Neural progenitor cell (in vitro differentiated cells): ENCODE measurements at places on chromosomes 2 and 18. TPM values are rescaled to one million over a fixed set of nuclear protein-coding genes. Genes with fewer than 3 reads are reported as not detected.
A peak's percentile ranks its signal among the peaks of the same experiment; 100 is the strongest.

GRCh38 chr18:48453330-48454066 lies 44.3 kb upstream of the ZBTB7C start:
- no peak overlapping the region for H3K27ac ChIP-seq
- no peaks in the 10 kb centered on the region for H3K36me3 ChIP-seq
- no peak overlapping the region for H3K4me3 ChIP-seq
- H3K4me1 ChIP-seq = peaks cover 9% of the 10 kb centered on the region
- DNase-seq = no peak

DNA sequence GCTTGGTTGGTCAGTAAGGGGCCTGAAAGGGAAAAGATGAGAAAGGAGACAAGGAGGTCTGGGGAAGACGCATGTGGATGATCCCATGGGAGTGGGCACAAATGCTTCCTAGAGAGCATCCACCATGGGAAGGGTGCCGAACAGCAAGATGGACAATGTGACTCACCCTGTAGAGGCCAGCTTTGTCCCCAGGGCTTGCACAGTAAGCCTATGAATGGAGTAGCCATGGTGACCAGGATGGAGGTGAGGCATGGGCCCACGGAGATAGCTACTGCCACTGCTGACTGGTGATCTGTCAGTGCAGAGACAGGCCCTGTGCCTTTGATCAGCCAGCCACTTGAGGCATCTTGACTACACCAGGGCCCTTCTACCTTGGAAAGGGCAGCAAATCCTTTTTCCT lies 172.6 kb downstream of the HAUS1 start:
- H3K27ac ChIP-seq = no peak overlapping the region
- no peaks in the 10 kb centered on the region for H3K27me3 ChIP-seq

- no peaks in the 10 kb centered on the region for H3K27me3 ChIP-seq
- DNase-seq = no peak
- peaks cover 14% of the 10 kb centered on the region for H3K4me1 ChIP-seq
- H3K36me3 ChIP-seq = no peaks in the 10 kb centered on the region
- no peak overlapping the region for H3K4me3 ChIP-seq
These were observed 26.7 kb downstream of the LYPD6 start for GRCh38 chr2:149357058-149357457.

DNA sequence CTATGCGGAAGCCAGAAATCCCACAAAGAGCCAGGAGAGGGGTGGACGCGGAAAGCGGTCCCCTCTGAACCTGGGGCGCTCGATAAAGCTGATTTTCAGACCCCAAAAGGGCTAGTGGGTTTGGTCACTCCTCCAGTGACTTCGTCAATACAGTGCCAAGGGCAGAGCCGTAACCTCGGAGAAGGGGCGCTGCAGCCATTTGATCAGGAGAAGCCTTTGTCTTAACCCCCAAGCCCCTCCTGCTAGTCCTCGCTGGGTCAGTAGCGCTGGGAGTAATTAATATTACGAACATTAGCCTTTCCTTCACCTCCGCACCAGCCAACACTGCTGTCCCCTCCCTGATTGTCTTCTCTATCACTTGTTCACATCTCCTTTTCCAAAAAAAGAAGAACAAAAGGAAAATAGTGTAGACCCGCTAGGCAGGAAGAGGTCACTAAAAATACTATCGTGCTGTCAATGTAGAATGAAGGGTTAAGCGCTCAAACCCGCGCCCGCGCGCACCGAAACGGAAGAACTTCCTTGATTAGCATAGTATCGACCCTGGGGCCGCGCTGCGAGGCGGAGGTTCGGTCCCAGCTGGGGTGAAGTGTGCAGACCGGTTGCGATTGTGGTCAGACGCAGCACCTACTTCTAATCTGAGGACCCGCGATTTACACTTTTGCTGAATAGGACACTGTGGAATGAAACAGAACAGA lies 63.2 kb upstream of the MAPRE2 start:
- H3K27ac ChIP-seq = no peak overlapping the region
- DNase-seq = peak; percentile 50
- peaks cover 22% of the 10 kb centered on the region for H3K4me1 ChIP-seq
- peak overlapping the region; percentile 69 for H3K4me3 ChIP-seq
- no peaks in the 10 kb centered on the region for H3K36me3 ChIP-seq

- H3K27me3 ChIP-seq = no peaks in the 10 kb centered on the region
- peak; percentile 81 for DNase-seq
- no peaks in the 10 kb centered on the region for H3K36me3 ChIP-seq
- no peak overlapping the region for H3K27ac ChIP-seq
- no peak overlapping the region for H3K4me3 ChIP-seq
These were observed 38.1 kb upstream of the B4GALT6 start for GRCh38 chr18:31722369-31722957.

DNA sequence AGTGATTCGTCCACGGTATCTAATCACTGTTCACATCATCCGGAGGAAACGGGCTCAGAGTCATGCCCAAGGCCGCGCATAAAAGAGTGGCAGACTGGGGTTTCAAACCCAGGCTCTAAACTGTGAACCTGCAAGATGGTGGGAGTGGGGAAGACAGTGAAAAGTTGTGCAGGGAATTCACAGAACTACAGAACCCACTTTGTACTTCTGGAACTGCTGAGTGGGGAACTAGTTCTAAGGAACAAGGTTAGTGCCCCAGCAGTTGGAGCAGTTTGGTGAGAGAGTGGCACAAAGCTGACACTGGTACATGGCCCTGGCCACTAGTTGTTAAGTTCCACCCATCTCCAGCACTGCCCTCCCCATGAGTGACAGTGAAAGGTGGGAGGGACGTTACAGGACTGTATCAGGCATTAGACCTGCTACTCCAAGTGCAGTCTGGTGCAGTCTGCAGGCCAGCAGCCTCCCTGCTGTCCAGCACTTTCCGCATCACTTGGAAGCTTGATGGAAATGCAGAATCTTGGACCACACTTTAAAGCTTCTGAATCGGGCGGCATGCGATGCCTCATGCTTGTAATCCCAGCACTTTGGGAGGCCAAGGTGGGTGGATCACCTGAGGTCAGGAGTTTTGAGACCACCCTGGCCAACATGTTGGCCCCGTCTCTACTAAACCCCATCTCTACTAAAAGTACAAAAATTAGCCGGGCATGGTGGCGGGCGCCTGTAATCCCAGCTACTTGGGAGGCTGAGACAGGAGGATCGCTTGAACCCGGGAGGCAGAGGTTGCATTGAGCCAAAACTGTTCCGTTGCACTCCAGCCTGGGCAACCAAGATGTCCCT lies 47.3 kb downstream of the C2orf42 start:
- H3K27me3 ChIP-seq = no peaks in the 10 kb centered on the region
- no peak overlapping the region for H3K27ac ChIP-seq
- H3K36me3 ChIP-seq = no peaks in the 10 kb centered on the region
- DNase-seq = peak; percentile 24
- H3K4me3 ChIP-seq = peak overlapping the region; percentile 46

DNA sequence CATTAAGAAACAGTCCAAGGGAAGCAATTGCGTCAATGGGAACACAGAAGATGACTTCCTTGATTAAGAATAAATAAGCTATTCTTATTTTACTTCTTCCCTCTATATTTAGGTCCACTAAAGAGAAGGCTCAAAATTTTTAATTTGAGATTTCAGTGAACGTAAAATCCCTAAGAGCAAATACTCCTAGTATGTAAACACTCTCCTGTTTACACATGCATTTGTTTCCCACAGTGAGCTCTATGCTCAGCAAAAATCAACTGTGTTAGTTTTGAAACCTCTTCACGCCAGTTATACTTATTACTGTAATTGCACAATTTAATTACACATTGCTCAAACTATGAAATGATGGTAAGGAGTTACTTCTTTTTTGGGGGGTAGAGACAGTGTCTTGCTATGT lies 8.8 kb downstream of the SLC39A6 start:
- no peaks in the 10 kb centered on the region for H3K4me1 ChIP-seq
- no peak overlapping the region for H3K4me3 ChIP-seq
- peaks cover 29% of the 10 kb centered on the region for H3K36me3 ChIP-seq
- H3K27me3 ChIP-seq = no peaks in the 10 kb centered on the region
- H3K27ac ChIP-seq = no peak overlapping the region

- no peak overlapping the region for H3K4me3 ChIP-seq
- no peak overlapping the region for H3K27ac ChIP-seq
- DNase-seq = no peak
- peaks cover 9% of the 10 kb centered on the region for H3K4me1 ChIP-seq
These were observed 14.0 kb upstream of the YES1 start for GRCh38 chr18:825891-826585.

DNA sequence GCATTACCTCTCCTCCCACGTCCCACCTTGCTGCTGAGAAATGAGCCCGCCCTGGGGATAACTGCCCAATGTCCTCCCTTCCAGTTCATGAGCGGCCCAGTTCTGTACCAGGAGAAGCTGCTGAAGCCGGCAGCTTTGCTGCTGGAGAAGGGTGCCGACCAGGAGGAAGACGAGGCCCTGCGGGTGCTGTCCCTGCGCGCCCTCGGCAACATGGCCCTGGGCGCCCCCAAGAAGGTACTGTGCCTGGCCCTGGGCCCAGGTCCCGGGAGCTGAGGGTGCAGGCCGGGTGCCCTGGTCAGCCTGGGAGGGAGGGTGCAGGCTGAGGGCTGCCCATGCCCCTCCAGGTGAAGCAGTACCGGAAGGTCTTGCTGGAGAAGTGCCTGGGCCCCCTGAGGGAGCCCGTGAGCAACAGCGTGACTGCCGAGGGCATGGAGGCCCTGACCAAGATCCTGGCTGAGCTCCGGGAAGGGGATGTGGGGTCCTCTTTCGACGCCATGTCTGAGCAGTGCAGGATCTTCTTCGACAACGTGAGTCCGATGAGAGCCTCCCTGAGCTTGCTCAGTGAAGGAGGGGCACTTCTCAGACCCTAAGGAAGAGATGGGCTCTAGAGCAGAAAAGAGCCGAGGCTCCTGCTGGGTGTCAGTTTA lies 25.7 kb downstream of the HJURP start:
- H3K27me3 ChIP-seq = no peaks in the 10 kb centered on the region
- H3K27ac ChIP-seq = no peak overlapping the region
- H3K4me3 ChIP-seq = no peak overlapping the region
- DNase-seq = no peak
- H3K36me3 ChIP-seq = no peaks in the 10 kb centered on the region

DNA sequence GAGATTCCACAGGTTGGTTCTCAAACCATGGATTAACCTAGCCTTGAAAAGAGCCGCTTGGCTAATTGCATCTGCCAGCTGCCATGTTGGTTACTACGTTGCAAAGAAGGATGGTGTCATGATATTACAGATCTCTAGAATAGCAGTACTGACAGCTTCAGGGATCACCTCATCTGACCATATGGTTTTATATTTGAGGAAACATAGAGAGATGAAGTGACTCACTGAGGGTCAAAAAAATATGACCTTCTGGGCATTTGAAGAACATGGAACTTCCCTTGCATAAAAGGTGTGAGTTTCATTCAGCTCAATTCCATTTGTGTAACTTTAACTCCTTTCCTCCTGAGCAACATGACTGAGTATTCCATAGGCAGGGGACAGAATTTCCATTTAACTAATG lies 242.3 kb downstream of the SETBP1 start:
- no peak for DNase-seq
- no peaks in the 10 kb centered on the region for H3K36me3 ChIP-seq
- H3K27me3 ChIP-seq = no peaks in the 10 kb centered on the region
- no peak overlapping the region for H3K27ac ChIP-seq
- peaks cover 7% of the 10 kb centered on the region for H3K4me1 ChIP-seq

GRCh38 chr2:217521820-217522219 lies 481.0 kb downstream of the TNS1 start:
- H3K4me1 ChIP-seq = no peaks in the 10 kb centered on the region
- no peaks in the 10 kb centered on the region for H3K27me3 ChIP-seq
- no peak for DNase-seq
- no peak overlapping the region for H3K4me3 ChIP-seq
- H3K27ac ChIP-seq = no peak overlapping the region

- DNase-seq = peak; percentile 94
- peaks cover 83% of the 10 kb centered on the region for H3K27me3 ChIP-seq
- H3K27ac ChIP-seq = no peak overlapping the region
- H3K36me3 ChIP-seq = no peaks in the 10 kb centered on the region
- peaks cover 8% of the 10 kb centered on the region for H3K4me1 ChIP-seq
- peak overlapping the region; percentile 58 for H3K4me3 ChIP-seq
These were observed 2.1 kb upstream of the SLC30A3 start for GRCh38 chr2:27264753-27265535.

Gene OBSL1
- total RNA-seq = 31.0 and 111 TPM in 2 replicates

Gene HOXD11
- total RNA-seq = not detected in 2 replicates

Gene CNDP2
- total RNA-seq = 56.1 and 69.7 TPM in 2 replicates

Gene PCBP1
- 62.0 and 82.0 TPM in 2 replicates for total RNA-seq

Gene ATOH8
- 0.43 TPM in 1 of 2 replicates, not detected in the other for total RNA-seq

Gene SLC4A5
- 1.7 and 2.0 TPM in 2 replicates for total RNA-seq

Gene LINC00305
- total RNA-seq = not detected in 2 replicates

Gene C2orf81
- total RNA-seq = 1.8 and 6.0 TPM in 2 replicates

Gene LRRTM1
- total RNA-seq = 0.84 TPM in 1 of 2 replicates, not detected in the other

Gene ALPG
- total RNA-seq = not detected in 2 replicates

Gene EIF2AK2
- total RNA-seq = 22.3 and 35.3 TPM in 2 replicates
